ENCODE measurements at places on chromosomes 6 and 20.

DNA sequence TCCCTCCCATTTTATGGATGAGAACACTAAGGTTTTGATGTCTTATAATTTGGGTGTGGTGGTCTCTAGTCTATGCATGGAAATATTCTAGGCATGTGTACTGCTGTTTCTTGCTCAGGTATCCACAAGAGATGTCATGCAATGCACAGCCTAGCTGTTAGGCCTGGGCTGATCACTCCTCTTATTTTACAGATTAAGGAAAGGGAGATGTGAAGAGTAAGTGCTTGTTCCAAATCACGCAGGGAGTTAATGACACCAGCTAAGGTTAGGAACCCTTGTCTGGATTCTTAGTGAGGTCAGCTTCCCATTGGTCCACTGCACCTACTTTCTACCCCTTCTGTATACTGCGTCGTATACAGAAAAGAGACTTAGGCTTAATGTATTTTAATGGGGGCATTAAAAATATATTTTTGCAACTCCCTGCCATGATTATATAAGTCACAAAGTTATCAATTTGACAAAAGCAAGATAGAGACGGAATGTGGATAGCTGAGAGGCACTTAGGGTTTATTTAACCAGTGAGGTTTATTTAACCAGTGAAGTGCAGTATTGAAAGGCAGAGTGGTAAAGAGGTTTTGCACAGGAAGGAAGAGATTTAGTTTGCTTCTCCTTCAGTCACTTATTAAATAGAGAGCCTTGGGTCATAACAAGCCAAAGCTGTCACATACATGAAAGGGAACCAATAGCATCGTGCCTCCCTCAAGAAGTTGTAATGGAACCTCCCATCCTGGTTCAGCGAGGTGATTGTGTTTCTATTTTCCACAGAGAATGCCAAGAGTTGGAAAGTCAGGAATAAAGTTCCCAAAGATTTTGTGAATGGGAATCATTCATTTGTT, 95.0 kb upstream of the FAM184A start:
- no peak for DNase-seq

- DNase-seq = no peak
Measured at GRCh38 chr20:36391456-36391855, 85.3 kb downstream of the DLGAP4 start.

DNA sequence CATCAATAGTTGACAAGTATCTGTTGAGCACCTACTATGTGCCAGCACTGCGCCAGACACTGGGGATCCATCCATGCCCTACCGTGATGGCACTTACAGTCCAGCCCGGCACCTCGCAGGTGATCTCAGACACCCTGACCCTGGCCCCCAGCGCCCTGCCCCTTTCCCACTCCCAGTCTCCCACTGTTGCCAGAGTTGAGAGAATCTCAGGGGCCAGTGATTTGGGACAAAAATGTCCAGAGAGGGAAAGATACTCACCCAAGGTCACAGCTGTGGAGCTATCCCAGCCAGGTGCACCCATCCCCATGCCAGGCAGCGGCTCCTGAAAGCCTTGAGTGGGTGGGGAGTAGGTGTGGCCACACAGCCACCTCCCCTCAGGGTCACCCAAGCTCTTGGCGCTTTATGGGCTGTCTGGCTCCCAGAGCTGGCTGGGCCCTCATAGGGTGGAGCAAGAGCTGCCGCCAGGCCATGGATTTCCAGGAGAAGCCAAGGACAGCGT, 3.3 kb downstream of the PI16 start:
- no peak for DNase-seq

- no peak for DNase-seq
Measured at GRCh38 chr6:5087389-5087788, 2.2 kb downstream of the PPP1R3G start.

DNA sequence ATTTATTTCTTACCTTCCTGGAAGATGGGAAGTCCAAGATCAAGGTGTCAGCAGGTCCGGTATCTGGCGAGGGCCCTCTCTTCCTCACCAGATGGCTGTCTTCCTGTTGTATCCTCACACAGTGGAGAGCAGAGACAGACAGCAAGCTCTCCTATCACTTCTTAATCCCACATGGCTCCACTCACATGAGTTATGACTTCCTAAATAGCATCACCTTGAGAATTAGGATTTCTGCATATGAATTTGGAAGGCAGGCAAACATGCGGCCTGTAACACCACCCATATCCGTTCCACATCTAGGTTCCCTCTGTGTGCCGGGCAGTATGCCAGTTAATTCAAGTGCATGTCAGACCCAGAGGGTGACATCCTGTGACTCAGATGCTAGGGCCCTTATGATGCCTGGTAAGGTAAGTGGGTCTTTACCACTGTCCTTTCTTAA, 2.1 kb downstream of the RAET1E start:
- no peak for DNase-seq

GRCh38 chr6:133749427-133749826, 139.5 kb upstream of the TCF21 start:
- DNase-seq = no peak

GRCh38 chr6:149897015-149897697, 757 bp downstream of the RAET1E start:
- DNase-seq = no peak

- no peak for DNase-seq
Measured at GRCh38 chr6:113718588-113718987, 138.6 kb upstream of the MARCKS start.

- no peak for DNase-seq
Measured at GRCh38 chr6:7433121-7433617, 43.6 kb downstream of the RIOK1 start.

DNA sequence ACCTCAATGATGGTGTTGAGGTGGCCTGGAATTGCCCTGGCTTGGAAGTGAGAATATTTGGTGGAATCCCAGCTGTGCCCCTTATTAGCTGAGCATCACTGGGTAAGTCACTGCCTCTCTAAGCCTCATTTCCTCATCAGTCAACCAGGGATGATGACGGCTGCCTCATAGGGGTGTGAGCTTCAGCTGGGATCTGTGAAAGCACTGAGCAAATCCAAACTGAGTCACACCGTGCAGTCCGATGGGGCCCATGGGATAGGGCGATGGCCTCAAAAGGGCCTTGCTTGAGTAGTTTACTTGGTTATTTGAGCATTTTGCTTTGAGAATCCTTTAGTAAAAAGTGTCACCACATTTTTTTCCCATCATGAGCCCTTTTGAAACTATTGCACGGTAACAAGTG, 1.1 kb downstream of the SLC22A1 start:
- no peak for DNase-seq

DNA sequence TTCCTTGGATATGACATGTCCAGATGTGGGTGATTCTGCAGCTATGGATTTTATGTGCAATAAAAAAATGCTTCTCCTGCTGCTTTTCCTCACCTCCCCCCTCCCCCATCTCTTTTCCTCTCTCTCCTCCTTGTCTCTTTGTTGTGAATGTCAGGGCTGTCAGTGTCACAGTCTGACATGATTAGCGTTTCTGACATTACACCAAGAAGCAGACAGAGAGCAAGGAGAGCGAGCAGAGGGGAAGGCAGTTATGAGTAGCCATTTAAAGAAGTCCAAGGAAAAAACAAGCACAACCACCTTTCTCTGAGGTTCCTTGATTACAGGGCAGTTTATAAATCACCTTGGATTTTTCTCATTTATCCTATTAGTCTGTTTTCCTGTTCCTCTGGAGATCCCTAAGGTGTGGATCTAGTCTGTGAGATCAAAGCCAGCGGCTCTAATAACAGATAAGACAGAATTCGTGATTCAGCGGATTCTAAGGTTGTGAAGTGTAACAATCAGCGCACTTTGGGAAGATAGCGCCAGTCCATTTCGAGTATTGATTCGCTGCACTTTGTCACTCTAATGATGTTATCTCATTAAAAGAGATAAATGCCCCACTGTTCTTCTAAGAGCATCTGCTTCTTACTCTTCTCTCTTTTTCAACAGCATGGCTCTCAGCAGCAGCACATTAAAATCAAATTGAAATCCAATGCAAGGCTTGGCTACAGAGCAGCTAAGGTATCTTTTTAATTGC, 101.4 kb downstream of the BACH2 start:
- no peak for DNase-seq

GRCh38 chr20:45470937-45471336, 1.4 kb downstream of the WFDC2 start:
- no peak for DNase-seq

DNA sequence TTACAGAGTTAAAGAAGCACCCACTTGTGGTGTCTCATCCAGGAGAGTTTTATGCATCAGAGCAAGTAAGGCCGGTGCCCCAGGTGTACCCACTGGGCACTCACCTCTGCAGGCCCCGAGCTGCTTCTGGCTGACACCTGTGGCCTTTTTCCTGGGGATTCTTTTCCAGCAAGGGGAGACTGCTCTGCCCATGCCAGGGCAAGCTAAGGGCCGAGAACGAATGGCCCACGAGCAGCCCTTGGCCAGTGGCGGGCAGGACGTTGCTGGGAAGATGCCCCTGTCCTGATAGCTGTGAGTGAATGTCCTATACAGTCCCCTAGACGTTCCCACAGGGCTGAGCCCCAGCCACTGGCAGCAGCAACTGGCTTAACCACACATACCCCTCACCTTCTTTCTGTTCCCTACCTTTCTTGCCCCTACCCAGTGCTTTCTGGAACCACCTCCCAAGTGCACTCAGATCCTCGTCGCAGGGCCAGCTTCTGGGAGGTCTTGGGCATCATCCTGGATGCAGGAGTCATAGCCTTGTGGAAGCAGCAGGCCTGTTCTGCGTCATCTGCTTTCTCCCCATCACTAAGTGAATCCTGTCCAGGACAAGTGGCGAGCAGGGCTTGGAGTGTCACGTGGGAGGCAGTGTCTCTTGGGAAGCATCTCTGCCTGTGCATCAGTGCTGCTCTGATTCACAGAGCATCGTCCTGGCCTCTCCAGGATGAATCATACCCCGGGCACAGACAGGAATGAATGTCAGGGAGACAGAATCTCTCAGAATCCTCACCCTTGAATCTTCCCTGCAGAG, 32.5 kb downstream of the SYNDIG1 start:
- no peak for DNase-seq

DNA sequence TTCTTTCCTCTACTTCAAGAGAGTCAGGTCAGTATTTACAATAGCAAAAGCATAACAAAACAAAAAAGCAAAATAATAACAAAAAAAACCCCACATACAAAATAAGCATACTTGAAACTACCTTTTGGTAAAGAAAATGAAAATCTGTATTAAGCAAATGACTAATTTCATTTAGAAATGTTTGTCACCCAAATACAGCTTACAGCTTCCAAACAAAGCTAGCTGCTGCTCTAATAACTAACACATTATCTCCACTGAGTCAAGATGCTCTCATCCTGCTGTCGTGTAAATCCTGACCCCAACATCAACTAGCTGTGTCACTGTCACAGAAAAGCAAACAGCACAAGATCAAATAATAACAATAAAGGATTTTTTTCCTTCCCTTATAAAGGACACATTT, 21.7 kb downstream of the MAP7 start:
- no peak for DNase-seq

- no peak for DNase-seq
Measured at GRCh38 chr20:36604952-36605398, 604 bp upstream of the RAB5IF start.

- no peak for DNase-seq
Measured at GRCh38 chr20:15196547-15197255, 859.3 kb upstream of the FLRT3 start.

GRCh38 chr6:73180763-73181619, 44.3 kb downstream of the KHDC1L start:
- DNase-seq = no peak

GRCh38 chr6:112187736-112188135, 66.6 kb downstream of the LAMA4 start:
- DNase-seq = no peak

GRCh38 chr6:35547676-35548075, 35.0 kb upstream of the TULP1 start:
- DNase-seq = no peak

- DNase-seq = no peak
Measured at GRCh38 chr6:44674226-44675155, 287.0 kb downstream of the CDC5L start.

DNA sequence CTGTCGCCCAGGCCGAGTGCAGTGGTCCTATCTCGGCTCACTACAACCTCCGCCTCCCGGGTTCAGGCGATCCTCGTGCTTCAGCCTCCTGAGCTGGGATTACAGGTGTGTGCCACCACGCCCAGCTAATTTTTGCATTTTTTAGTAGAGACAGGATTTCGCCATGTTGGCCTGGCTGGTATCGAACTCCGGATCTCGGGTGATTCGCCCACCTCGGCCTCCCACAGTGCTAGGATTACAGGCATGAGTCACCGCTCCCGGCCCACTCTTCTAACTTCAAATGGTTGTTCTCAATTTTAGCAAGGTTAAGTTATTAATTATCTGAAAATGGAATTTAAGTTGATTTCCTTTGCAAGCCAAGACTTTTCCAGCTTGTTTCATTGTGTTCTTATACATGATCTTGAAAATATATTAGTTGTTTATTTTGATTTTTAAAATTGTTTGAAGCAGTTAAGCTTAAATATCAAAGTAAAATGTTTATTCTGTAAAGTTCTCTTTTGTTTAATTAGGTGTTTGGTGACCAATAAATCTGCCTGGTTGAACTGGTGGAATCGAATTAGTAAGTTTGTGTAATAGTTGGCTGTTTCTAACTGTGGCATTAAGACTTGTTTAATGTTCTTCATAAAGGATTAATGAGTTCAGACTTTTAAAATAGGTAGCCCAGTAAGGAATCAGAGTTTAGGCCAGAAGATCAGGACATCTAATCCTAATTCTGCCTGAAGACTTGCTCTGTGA, 2.3 kb downstream of the PM20D2 start:
- DNase-seq = no peak

GRCh38 chr20:50110141-50111047, 2.6 kb downstream of the UBE2V1 start:
- no peak for DNase-seq

- no peak for DNase-seq
Measured at GRCh38 chr6:147586044-147586443, 77.6 kb downstream of the SAMD5 start.

DNA sequence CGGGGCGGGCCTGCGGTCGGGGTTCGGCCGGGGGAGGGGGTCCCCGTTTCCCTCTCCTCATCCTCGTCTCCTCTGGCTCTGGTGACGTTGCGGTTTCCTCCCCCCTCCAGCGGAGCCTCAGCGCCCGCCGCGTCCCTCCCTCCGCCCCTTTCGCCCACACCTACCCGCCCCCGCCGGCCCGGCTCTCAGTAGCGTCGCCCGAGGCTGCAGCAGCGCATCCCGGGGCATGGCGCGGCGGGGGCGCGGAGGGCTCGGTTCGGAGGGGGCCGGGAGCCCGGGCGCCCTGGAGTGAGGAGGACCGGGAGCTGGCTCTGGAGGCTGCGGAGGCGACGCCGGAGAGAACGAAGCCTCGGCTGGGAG, at the start of gene DSE:
Gene DSE (plus strand): TSS at position 188 of the 360 bp plus-strand sequence. CDS start 28,304 bp downstream, outside the sequence.
- peak; percentile 13 for DNase-seq

GRCh38 chr6:14396826-14397517, 279.4 kb downstream of the CD83 start:
- DNase-seq = no peak

- no peak for DNase-seq
Measured at GRCh38 chr6:142698751-142699150, 246.2 kb downstream of the HIVEP2 start.

Data from cortex of kidney (tissue), 1 donor.